ENCODE measurements at places on chromosomes 13 and 19. TPM values are rescaled to one million over a fixed set of nuclear protein-coding genes. Genes with fewer than 3 reads are reported as not detected.

Gene TMEM38A
- 1.4 TPM for total RNA-seq

Gene TMEM221
- total RNA-seq, result 0.64 TPM

Gene ADAT3
- total RNA-seq, result 4.9 TPM

Gene GNG8
- not detected for total RNA-seq

Gene ERF
- 99.1 TPM for total RNA-seq

Gene FSTL3
- 224 TPM for total RNA-seq

Gene NXNL1
- total RNA-seq, result not detected

Gene OR7A5
- total RNA-seq, result not detected

Gene NAA16
- total RNA-seq, result 7.4 TPM

Gene UHRF1
- 43.0 TPM for total RNA-seq

Gene FCAR
- total RNA-seq, result not detected

Gene MAMSTR
- total RNA-seq, result 0.30 TPM

Gene OR1M1
- total RNA-seq, result not detected

Gene SMIM17
- total RNA-seq, result 0.19 TPM

Gene BRME1
- total RNA-seq, result 0.37 TPM

Gene SHD
- total RNA-seq, result not detected

Gene AP1M2
- total RNA-seq, result 40.1 TPM

Gene CACNG7
- 8.6 TPM for total RNA-seq

Gene AP2A1
- 57.5 TPM for total RNA-seq

Gene LHB
- total RNA-seq, result not detected

Gene ZNF20
- not detected for total RNA-seq

Gene DMWD
- total RNA-seq, result 32.4 TPM

Gene C13orf42
- total RNA-seq, result not detected

Gene CD70
- total RNA-seq, result 25.1 TPM

Gene EID2B
- total RNA-seq, result 9.5 TPM
